MCF 10A (cell line): ENCODE measurements at places on chromosomes 2 and 18. TPM values are rescaled to one million over a fixed set of nuclear protein-coding genes. Genes with fewer than 3 reads are reported as not detected.

DNA sequence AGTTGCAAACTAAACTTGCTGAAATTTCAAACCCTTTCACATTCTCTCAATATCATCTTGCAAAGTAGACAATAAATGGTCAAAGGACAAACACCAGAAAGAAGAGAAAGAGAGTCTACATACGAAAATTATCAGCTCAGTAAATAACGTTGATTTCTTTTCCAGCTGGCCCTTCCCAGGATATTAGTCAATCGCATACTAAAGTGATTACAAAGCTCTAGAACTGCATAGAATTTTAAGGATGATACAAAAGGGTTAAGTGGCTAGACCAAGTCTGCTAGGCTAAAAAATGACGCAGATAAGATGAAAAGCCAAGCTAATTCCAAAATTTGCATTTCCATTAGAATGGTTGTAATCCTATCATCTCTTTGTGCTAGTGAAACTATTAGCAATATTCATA lies 405.7 kb downstream of the FBXO15 start:
- peak; percentile 25 for DNase-seq

DNA sequence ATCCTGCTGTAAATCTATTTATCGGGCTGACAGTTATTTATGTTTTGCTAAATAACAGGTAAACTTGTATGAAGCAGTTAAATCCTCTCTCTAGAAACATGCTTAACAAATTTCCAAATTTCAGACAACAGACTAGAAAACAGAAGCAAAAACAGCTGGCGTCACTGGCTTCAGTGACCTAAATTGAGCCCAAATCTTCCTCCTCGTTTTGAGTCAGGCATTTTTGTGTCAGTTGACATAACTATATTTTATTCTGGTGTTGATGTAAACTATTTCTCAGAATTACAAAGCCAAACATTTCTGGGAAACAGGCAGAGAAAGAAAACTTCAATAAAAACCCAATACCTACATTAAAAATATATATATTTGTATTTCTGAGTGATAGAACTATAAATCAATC lies 21.7 kb downstream of the RBMS1 start:
- no peak for DNase-seq

DNA sequence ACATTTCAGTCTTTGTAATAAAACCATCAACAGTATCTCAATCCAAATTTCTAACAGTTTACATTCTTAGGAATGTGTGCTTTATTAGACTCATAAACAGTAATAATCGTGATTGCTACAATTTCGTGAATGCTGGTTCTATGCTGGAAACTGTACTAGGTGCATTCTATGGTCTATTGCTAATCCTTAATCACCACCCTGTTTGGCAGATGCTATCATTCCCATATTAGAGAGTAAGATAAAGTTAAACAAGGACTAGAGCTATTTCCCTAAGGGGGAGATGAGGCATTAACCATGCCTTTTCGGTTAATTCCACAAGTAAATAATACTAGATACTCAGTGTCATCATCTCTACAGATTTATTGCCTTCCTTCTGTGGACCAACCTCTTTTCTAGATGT lies 244.0 kb downstream of the PAX3 start:
- DNase-seq, result no peak

DNA sequence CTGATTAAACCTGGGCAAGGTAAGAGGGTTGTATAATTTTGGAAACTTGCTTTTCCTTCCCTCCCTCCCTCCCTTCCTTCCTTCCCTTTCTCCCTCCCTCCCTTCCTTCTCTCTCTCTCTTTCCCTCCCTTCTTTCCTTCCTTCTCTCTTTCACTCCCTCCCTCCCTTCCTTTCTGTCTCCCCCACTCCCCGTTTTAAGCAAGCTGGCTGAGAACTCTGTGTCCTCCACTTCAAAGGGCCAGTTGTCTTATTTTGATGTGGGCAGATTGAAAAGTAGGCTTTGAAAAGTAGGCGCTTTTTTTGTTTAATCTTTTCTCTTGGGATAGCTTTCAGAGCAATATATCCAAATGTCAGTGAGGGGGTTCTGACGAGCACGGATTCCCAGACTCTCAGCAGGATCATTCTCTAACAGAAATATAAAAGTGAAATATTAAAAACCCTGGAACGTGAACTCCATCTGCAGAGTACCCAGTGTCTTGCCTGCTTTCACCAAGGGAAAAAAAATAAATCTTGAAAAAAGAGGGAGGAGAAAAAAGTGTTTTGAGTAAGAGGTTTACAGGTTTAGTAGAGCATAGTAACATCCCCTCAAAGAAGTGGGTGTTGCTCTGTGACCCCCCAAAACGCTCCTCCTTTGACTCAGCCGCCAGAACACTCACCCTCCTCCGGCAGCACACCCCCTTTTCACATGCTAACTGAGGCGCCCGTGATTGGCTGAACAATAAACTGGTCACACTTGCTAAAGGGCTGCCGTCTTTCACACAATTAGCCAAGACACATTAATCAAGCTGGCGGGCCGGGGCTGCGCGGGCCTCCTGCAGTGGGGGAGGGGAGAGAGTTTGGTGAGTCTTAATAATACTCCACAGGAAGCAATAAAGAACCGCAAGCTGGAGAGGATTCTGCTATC lies 52.2 kb downstream of the CDK15 start:
- DNase-seq, result no peak

DDX18 gene
- 88.7 and 101 TPM in 2 replicates for total RNA-seq

DNA sequence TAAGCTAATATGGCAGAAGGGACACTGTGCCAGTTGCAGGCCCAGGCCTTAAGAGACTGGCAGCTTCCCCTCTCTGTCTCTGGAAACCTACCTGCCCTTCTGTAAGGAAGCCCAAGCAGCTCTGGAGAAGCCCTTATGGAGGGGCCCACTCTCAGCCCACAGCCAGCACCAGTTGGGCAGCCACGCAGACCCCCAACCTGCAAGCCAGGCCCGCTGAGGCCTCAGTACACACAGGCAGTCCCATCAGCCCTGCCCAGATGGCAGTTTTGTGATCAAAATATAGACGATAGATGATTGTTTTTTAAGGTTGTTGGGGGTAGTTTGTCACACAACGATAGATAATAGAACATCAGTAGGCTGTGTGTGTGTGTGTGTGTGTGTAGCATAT lies 36.8 kb upstream of the ALPP start:
- no peak for DNase-seq

GRCh38 chr2:6370753-6371551 lies 494.8 kb downstream of the CMPK2 start:
- no peak for DNase-seq

NAT8 gene
- not detected in 2 replicates for total RNA-seq

TMEM247 gene
- not detected in 2 replicates for total RNA-seq

DNA sequence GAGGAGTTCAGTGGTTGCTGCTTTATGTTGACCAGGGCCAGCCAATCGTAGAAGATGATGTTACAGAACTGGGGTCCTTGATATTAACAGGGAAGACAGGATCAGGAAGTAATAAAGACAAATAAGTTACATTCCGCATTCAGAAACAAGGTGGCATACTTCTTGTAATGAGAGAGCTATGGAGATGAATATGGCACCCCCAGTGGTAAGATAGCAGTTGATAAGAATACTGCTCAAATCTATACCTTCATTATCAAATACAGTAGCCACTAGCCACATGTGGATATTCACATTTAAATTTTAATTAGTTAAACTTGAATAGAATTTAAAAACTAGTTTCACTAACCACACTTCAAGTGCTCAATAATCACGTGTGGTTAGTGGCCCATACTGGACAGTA lies 290.4 kb upstream of the RBMS1 start:
- no peak for DNase-seq

DNA sequence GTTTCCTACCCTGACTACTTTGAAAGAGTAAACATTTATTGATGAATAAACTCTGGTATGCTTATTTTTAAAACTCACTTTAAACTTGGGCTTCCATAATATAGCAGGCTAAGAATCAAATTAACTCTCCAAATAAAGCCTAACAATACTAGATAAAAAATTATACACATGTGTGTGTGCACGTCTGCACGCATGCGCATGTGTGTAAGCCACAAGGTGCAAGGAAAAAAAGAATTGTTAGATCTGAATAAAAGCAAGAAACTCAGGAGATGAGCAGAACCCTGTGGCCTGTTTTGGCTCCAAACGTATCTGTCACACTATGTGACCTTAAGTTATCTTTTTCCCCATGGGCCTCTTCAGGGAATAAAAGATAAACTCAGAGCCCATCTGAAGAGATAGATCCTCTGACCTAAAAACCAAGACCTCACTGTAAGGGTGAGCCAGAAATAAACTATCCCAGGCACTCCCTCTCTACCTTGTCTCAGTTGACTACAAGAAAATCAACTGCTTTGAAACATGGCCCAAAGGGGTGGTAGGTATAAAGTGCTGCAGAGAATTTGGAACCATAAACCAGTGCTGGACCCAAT lies 6.3 kb downstream of the HDHD2 start:
- no peak for DNase-seq

- DNase-seq, result no peak
Observed at GRCh38 chr2:226631671-226632070, 167.9 kb downstream of the IRS1 start.

DNA sequence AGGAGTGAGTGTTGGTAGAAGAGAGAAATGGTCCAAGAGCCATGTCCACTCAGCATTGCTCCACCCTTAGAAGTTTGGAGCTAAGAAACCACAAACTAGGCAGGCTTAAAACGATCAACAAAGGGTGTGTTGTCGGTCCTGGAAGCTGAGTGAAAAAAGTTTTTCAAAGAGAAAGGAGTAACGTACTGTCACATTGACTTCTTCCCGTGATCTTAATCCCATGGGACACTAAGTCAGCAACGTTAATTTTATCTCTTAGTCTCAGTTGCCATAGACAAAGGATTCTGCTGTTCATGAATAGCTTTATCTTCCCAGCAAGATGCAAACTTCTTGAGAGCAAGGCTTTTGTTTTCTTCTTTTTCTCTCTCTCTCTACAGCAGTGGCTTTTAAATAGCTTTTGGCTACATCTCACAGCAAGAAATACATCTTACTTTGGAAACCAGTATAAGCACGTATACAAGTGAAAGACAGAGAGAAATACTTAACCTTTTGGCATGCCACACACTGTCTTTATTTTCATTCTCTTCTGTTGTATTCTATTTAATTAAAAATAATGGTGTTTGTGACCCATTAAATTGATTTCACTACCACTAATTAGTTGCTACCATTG lies 377.4 kb downstream of the TGIF1 start:
- no peak for DNase-seq

DNA sequence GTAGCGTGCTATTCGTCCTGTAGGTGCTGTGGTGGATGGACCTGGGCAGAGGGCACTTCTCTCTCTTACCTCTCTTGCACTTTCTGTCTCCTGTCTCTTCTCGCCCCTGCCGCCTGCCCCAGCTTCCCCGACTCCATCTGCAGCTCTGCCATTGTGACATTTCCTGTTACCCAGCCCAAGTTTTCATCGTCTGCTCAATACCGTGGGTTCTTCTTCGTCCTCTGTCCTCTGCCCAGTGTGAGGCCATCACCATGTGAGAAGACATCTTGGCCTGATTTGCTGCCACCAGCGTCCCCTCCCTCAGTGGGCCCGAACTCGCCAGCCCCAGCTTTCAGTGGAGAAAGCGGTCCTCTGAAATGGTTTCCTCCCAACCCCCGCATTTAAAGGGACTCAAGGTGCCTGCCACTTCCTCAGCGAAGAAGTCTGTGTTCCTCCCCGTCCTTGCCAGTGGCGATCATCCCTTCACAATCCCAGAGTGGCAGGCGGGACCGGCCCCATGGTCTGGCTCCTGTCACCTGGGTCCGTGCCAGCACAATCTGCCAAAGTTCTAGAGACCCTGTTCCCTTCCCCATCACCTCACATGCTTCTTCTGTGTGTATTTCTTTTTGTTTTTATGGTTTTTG lies 18.0 kb downstream of the TGOLN2 start:
- DNase-seq, result no peak
